Adipocyte (in vitro differentiated cells): ENCODE measurements at places on chromosomes 7 and 10.

- DNase-seq: no peak
Observed at GRCh38 chr7:158479021-158479663, 108.5 kb downstream of the PTPRN2 start.

DNA sequence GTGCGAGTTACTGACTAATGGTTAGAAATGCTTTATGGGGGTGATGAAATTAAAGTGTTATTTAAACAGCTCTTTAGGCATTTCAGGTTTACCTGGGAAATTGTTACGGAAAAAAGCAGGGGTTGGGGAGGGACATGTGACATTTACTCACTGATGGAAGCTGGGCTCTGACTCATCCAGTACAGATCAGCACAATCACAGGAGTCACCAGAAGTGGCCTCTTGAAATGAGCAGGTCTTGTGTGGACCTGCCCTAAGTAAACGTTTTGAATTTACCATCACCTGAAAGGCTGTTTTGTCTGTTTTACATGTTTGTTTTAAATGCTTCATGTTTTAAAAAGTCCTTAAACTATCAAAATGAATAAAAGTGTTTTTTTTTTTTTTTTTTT lies 2.3 kb downstream of the GLRX3 start:
- peak; percentile 58 for DNase-seq

DNA sequence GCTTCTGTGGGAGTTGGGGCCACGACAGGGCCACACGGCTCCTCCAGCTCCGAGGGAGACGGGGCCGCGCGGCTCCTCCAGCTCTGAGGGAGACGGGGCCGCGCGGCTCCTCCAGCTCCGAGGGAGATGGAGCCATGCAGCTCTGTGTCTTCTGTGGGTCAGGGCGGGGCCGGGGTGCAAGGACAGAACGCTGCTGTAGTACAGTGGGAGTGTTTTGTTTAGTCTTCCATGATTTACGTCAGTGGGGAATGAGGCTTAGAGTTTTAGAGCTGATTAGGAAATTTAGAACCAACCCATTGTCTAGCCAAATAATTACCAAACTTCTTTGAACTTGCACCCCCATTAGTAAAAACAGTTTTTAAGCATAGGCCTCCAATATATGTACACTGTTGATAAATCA lies 32.9 kb upstream of the PRKAR1B start:
- DNase-seq: no peak

- no peak for DNase-seq
Observed at GRCh38 chr10:5961405-5962100, 15.8 kb downstream of the IL15RA start.

- peak; percentile 53 for DNase-seq
Observed at GRCh38 chr7:90599892-90600555, 3.9 kb downstream of the CDK14 start.

DNA sequence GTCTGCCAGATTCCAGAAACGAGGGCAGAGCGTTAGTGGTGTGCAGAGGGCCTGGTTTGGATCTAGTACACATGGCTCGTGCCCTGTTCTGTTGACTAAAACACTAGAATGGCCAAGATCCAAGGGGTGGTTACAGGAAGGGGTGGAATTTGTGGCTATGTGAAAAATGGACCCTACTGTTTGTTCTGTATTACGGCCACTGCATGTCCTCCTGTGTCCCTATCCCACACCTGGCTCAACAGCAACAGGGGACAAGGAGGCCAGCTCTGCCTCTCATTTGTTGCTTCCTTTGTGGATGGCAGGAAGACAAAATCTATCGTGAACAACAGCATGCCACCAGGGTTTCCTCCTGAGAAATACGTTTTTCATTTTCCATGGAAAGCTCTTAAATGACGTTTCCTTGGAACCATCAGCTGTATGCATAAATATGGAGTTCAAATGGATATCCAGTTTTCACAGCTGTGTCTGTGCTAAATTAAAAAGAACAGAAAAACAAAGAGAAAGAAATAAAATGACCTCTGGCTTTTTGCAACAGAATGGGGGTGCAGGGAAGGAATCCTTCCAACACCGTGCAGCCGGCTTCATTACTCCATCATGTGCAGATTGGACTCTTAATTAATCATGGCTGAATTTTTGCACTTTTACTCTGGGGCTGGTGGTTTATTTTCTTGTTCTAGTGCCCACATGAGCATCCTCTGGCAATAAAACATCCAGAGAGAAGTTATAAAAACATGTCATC lies 318.9 kb downstream of the CXCL12 start:
- no peak for DNase-seq
